ENCODE measurements at places on chromosomes 1 and 21. TPM values are rescaled to one million over a fixed set of nuclear protein-coding genes. Genes with fewer than 3 reads are reported as not detected.

The PKP1 gene
- 30.7 TPM for total RNA-seq

- H3K27ac ChIP-seq = no peak overlapping the region
- DNase-seq = no peak
- no peaks in the 10 kb centered on the region for H3K36me3 ChIP-seq
- no peaks in the 10 kb centered on the region for H3K27me3 ChIP-seq
These were observed 33.3 kb upstream of the BECN2 start for GRCh38 chr1:241924080-241924808.

DNA sequence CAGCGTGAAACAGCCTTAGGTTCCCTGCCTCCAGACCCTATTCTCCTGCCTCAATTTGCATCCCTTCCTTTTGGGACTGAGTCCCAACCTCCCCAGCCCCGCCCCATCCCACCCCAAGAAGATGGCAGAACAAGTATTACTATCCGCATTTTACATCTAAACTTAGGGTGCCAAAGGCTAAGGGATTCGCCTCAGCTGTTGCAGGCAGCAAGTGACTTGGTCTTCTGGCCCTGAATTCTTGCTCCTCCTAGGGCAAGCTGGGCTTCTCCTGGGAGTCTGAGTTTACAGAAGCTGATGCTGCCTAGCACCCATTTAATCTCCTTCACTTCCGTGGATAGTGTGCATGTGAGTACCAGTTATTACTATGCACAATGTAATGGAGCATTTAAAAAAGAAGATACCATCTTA, 161.3 kb upstream of the NR5A2 start:
- no peak for DNase-seq
- no peak overlapping the region for H3K4me3 ChIP-seq
- H3K36me3 ChIP-seq = no peaks in the 10 kb centered on the region
- H3K4me1 ChIP-seq = peaks cover 7% of the 10 kb centered on the region

- H3K36me3 ChIP-seq = peaks cover 33% of the 10 kb centered on the region
- H3K27me3 ChIP-seq = no peaks in the 10 kb centered on the region
- H3K4me1 ChIP-seq = peaks cover 22% of the 10 kb centered on the region
- DNase-seq = no peak
- H3K27ac ChIP-seq = no peak overlapping the region
These were observed 44.8 kb downstream of the BACH1 start for GRCh38 chr21:29343519-29343918.

- peaks cover 9% of the 10 kb centered on the region for H3K4me1 ChIP-seq
- no peak overlapping the region for H3K4me3 ChIP-seq
- peaks cover 9% of the 10 kb centered on the region for H3K36me3 ChIP-seq
- H3K27me3 ChIP-seq = no peaks in the 10 kb centered on the region
- H3K27ac ChIP-seq = no peak overlapping the region
- DNase-seq = no peak
These were observed 31.4 kb downstream of the SLC44A3 start for GRCh38 chr1:94851571-94851970.

The SPATA21 gene
- total RNA-seq = not detected

GRCh38 chr1:40153073-40153770, 8.0 kb upstream of the RLF start:
- no peak overlapping the region for H3K4me3 ChIP-seq
- H3K27me3 ChIP-seq = peaks cover 23% of the 10 kb centered on the region
- H3K27ac ChIP-seq = no peak overlapping the region
- peaks cover 6% of the 10 kb centered on the region for H3K4me1 ChIP-seq
- DNase-seq = no peak
- no peaks in the 10 kb centered on the region for H3K36me3 ChIP-seq

The GJA9 gene
- total RNA-seq = not detected

The OLFML3 gene
- 30.5 TPM for total RNA-seq

DNA sequence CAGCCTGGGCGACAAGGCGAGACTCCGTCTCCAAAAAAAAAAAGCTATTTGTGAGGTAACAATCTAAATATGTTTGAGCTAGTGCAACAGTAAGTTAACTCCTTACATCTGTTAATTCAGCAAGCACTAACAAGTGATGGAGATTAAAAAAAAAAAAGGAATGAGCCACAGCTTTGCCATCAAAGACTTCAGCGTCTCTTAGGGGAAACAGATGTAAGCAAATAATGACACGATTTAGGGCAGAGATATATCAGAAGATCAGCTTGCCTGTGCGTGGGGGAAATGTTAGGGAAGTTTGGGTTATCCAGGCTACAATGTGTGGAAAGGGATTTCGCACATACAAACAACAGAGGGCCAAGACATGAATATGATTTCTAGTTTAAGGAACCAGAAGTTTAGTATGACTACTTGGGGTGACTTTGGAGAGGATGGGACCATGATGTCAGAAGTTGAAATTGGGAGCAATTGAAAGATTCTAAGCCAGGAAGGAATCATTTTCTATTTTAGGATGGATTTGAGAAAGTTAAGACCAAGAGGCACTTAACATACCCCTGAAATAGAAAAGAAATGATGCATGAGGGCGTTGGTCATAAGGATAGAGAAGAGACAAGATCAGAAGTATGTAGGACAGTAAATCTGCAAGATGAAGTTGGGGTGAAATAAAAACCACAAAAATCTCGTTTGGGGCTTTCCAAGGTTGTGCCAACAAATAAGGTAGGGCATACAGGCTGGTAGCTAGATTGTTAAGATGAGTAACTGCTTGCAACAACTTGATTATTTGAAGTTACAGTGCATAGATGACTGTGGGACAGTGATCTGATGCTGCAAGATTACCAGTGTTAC, 2.4 kb upstream of the BRWD1 start:
- DNase-seq = no peak
- peaks cover 8% of the 10 kb centered on the region for H3K27me3 ChIP-seq

All from type B pancreatic cell (in vitro differentiated cells).